ENCODE measurements at places on chromosomes 4 and X.

DNA sequence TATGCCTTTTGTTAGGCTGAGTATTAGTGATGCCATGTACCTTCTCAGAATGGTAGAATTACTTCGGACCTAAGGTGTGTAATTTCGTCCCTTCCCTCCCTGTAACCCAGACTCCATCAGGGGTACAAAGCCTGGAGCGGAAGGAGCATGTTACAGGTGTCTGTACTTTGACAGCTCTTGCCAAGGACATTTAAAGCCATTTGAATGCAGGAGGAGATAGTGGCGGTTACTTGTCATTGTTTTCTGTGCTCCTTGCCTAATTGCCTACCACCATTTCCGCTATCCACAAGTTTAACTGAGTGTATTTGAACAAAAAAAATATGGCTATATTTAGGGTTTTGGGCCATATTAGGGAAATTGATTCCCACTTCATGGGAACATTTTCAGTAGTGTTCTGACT lies 1.8 kb downstream of the FNIP2 start:
- no peak for DNase-seq

DNA sequence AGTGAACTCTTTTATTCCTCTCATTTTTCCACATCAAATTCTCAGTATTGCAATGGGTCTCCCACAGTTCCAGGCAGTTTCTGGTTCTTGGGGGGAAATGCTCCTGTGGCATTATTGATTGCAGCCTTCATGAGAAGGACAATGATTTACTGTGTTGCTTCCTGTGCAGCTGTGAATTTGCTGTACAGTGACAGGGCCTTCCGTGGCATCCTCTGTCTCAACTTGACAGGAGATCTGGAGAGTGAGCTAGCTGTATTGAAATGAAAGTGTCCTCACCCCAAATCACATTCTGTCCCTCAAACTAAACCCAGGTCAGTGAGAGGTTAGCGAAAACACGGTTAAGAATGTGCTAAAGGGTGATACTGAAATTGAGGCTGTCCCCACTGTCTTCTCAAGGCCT lies 77.1 kb upstream of the ATOH1 start:
- no peak for DNase-seq

GRCh38 chr4:142064181-142064580 lies 427.8 kb downstream of the IL15 start:
- no peak for DNase-seq

DNA sequence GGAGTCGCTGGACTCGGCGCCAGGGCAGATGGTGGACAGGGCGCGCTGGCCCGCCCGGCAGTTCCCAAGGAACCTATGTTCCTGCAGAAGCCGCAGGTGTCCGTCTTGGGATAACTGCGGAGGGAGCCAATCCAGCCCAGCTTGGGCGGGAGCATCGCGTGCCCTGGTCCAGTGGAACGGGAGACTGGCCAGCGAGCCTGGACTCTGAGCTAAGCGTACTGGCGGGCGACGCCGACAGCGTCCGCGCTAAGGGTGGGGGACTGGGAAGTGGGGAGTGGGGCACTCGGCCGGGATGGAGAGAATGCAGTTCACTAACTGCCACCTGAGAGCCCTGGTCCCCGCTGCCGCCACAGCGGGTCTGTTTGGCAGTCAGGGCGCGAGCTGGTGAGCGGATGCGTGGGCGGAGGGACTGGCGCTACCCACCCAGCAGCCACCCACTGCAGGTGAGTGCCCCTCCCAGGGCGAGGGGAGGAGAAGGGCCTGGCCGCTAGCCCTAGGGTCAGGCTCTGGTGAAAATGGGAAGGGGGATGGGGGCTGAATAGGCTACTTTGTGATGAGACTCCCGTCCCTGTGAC lies 1.3 kb upstream of the MAMLD1 start:
- DNase-seq = no peak

DNA sequence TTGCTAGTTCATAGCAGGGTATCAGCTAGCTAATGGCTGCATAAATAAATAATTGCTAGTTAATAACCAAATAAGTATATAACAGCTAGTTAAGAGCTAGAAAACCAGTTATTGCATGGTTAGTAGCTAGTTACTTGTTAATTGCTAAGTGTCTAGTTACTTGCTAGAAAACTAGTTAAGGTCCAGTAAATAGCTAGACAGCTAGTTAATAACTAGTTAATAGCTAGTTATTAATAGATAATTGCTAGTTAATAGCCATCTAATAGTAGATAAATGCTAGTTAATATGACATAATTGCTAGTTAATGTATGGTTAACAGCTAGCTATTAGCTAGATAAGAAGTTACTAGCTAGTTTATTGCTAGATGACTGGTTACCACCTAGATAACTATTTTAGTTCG lies 629.9 kb upstream of the CT83 start:
- no peak for DNase-seq
